ENCODE measurements at places on chromosomes 12 and 14.

- no peak for DNase-seq
Observed at GRCh38 chr14:56088941-56089340, 29.3 kb upstream of the PELI2 start.

- DNase-seq, result no peak
Observed at GRCh38 chr12:69112616-69113015, 126.8 kb upstream of the CPSF6 start.

DNA sequence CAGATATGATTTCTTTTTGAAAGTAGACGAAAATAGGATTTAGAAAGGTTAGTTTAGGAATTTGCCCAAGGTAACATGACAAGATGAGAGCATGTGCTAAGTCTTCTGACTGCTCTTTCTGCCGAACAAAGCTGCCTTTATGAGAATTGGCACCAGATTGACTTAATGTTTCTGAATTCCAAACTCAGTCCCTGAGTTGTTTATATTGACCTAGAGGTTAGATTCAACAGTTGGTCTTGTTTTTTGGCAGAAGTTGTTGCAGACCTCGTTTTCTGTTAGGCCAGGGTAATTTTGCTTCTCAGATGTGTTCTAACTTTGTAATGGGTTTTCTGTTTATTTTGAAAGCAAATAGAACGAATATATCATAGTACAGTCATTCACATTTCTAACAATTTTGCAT, 61.5 kb upstream of the LRTM2 start:
- no peak for DNase-seq

GRCh38 chr14:37745657-37746056, 150.2 kb downstream of the TTC6 start:
- DNase-seq, result no peak

- DNase-seq, result no peak
Observed at GRCh38 chr12:1800401-1801302, 19.7 kb upstream of the LRTM2 start.

- no peak for DNase-seq
Observed at GRCh38 chr14:82192387-82192786, 658.7 kb upstream of the SEL1L start.

GRCh38 chr12:50749459-50749882, 14.4 kb upstream of the ATF1 start:
- no peak for DNase-seq

DNA sequence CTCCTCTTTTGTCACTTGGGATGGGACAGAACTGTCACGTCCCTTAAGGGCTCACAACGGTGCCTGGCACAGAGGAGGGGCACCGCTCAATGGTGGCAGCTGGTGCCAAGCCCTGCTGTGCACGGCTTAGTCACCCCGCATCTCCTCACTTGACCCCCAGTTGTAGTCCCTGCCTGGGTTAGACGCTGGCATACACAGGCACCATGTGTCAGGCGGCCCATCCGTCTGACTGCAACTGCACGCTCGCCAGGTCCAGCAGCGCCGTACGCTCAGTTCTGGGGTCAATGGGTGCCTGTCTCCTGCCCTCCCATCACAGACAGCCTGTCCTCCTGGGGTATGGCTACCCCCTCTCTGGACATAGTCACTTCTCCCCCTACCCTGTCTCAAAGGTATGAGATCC, 1.6 kb upstream of the PACS2 start:
- DNase-seq, result no peak

DNA sequence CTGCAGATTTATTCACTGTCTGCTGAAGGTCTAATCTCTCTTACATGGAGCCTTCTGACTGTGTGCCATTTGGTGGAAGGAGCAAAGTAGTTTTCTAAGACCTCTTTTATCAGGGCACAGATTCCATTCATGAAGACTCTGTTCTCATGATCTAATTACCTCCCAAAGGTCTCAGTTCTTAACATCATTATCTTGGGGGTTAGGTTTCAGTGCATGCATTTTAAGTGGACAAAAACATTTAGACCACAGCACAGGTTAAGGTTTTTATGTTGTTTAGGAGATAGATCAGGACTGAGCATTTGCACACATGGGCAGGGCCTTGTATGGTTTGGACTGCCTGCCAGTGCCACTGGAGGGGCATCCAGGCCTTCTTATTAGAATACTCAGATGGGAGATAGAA, 746.1 kb downstream of the C12orf50 start:
- no peak for DNase-seq

- DNase-seq, result no peak
Observed at GRCh38 chr12:106863189-106863588, 88.7 kb downstream of the RIC8B start.

DNA sequence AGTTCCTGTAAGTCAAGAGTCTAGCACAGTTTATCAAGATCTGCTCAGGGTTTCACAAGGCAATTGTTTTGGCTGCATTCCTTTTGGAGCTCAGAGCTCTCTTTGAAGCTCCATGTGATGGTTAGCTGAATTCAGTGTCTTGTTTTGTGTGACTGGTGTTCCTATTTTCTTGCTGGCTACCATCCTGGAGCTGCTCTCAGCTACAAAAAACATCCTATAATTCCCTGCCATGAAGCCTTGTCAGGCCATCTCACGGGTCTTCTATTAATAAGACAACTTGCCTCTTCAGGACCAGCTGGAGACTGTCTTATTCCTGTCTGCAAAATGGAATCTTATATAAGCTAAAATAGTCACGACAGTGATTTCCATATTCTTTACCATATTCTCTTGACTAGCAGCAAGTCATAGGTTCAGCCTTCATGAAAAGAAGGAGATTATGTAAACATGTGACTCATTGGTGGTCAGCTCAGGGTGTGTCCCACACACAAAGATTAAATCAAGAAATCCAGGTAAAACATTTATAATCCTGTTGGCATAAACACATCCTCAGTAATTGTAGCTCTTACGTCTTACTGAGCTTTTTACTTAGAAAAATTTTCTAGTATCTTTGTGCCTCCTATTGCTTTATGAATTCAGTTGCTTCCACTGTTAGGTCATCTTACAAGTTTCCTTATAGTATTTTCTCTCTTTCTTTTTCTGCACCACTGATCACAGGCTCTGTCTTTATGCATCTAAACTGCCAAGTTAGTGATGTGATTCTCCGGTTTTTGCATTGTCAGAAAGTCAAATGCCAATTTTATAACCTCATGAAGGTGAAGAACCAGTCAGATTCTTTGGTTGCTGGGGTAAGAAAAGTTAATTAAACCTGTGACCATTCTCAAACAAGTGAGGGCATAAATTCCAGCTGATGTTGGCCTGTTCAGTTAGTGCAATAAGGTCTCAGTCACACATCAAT, 378.5 kb upstream of the MGAT4C start:
- no peak for DNase-seq

- no peak for DNase-seq
Observed at GRCh38 chr14:72256055-72256454, 323.8 kb downstream of the RGS6 start.

- DNase-seq, result no peak
Observed at GRCh38 chr14:96352708-96353107, 10.4 kb downstream of the ATG2B start.

DNA sequence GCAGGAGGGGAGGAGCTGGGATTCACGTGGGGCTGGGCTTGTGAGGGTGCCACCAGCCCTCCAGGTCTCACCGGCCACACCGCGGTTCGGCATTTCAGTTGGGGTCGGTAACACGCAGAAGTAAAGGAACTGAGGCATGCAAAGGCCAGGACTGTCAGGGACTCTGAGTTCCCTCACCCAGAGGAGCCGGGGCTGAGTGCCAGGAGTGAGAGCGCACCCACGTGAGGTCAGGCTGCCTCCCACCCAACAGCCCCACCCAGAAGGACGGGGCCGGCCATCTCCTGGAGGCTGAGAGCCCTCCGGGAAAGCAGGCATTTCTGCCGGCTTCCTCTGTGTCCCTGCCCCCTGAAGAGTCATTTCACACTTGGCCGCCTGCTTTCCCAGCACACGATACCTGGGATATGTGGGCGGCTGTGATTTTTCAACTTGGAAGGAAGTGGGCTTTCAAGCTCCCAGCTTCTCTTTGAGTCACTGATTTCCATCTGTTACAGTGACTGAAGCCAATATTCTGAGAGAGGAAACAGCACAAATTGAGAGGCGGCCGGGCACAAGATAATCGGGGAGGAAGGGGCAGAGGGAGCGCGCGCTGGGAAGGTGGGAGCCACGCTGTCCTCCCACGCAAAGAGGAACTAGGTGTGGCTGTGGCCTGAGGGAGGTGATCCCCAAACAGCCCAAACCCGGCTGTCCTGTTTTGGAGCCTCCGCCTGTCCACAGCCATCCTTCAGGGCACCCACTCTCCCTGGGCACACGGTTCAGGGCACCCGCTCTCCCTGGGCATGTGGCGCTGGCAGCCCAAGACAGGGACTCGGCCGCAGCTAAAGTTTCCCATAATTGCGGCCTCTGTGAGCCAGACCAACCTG, 19.0 kb downstream of the GALNT9 start:
- DNase-seq, result no peak

- DNase-seq, result no peak
Observed at GRCh38 chr12:127629066-127629820, 637.7 kb upstream of the TMEM132C start.

GRCh38 chr12:100170313-100170858, 27.7 kb upstream of the BLTP3B start:
- DNase-seq, result no peak

DNA sequence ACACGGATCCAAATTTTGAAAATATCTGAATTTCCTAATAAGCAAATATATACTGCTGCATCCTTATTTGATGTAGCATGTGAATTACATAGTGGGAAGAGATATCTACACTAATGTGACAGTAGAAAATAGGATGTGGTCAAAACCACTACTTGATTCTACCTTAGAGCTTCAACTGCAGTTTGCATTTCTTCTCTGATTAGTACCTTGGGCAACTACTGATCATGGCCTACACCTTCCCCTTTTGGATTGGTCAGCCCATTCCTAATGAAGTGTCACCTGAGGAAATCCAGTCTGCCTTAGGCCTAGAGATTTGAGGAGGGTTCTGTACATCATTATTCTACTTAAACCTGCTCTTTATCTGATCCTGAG, 10.7 kb downstream of the LLPH start:
- DNase-seq, result no peak

GRCh38 chr14:30874999-30875787, 834 bp downstream of the COCH start:
- peak; percentile 20 for DNase-seq

DNA sequence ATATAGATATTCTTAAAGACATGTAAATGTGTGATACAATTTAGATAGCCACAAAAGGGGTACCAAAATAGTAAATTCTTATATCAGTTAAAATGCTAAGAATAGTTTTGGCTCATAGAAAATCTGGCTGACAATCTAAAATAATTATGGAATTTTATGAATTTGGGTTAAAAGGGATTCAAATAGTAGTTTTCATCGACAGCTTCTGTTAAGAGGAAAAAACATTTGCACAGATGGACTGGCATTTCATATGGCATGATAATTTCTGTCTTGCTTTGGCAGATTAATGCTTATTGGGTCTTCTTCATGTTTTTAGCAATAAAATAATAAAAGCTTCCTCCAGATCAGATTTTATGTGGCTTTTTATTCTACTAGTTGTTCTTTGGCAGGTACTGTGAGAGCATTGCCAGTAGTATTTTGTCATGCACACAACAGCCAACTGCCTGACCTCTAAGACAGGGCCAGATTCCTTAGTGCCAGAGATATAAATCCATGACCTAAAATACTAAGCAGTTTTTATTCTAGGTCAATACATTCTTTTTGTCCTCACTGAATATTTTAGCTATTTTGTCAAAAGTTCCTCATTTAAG, 9.1 kb downstream of the ABCD2 start:
- DNase-seq, result no peak

GRCh38 chr12:31966558-31967205, 7.5 kb downstream of the RESF1 start:
- DNase-seq, result no peak

DNA sequence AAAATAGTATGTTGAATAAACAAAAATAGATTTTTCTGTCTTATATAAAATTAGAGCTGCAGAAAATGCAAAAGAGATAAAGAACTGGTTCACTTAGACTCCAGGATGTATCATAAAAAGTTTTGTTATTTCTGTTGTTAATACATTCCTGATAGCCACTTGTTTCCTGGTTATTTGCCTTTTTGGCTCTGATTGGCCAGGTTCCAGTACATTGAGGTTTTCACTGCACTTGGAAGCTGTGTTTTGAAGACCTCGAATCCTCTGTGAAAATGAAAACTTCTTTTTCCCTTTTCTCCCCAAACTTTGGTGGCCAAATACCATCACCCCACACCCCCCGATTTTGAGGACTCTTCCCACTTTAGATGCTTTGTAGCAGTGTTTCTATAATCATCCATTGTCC, 525.3 kb downstream of the MED13L start:
- DNase-seq, result no peak

- peak; percentile 68 for DNase-seq
Observed at GRCh38 chr12:121799842-121800693, 3.7 kb upstream of the SETD1B start.

DNA sequence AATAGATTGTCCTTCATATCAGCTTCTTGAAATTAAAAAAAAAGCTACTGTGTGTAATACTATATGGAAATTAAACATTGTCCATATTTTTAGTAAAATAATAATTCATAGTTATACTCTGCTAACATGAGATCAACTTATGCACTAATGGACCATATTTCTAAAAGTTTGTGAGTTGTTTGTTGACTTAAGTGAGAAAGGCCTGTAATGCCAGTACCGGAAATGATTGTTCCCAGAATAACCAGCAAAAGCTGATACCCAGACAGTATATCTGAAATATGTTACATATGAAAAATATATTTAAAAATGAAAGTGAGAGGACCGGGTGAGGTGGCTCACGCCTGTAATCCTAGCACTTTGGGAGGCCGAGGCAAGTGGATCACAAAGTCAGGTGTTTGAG, 35.9 kb downstream of the WNK1 start:
- no peak for DNase-seq

DNA sequence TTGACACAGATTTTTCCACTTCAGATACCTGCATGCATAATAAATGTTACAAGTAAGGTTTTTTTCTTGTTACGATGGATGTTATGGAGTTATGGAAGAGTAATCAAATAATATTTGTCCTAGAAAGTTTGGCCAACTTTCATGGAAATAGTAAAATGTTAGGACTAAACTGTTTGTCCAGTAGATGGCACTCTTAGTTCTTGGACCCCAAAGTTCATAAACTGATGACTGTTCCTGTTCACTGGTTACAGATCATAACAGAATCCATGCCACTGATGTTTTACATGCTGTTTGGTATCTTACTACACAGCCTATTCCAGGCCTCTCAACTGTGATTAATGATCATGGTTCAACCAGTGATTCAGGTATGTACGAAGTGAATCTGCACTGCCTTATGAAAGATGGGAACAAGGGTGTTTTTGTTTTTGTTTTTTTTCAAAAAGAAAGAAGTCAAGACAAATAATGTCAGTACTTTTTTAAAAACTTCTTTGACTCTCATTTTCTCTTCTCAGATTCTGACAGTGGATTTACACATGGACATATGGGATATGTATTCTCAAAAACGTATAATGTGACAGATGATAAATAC, 48.8 kb upstream of the SLCO1C1 start:
- DNase-seq, result no peak

GRCh38 chr12:7302266-7302986, 1.4 kb upstream of the ACSM4 start:
- DNase-seq, result no peak

DNA sequence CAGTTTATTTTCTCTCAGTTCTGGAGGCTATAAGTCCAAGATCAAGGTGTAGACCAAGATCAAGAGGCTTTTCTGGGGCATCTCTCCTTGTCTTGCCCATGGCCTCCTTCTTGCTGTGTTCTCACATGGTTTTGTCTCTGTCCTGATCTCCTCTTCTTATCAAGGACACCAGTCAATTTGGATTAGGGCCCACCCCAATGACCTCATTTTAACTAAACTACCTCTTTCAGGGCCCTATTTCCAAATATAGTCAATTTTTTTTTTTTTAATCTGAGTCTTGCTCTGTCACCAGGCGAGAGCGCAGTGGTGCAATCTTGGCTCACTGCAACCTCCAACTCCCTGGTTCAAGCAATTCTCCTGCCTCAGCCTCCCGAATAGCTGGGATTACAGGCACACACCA, 50.8 kb downstream of the TSHR start:
- no peak for DNase-seq
